ENCODE measurements at places on chromosomes 5 and 9.

GRCh38 chr9:76162751-76163500 lies 231.3 kb downstream of the RFK start:
- no peak for DNase-seq

DNA sequence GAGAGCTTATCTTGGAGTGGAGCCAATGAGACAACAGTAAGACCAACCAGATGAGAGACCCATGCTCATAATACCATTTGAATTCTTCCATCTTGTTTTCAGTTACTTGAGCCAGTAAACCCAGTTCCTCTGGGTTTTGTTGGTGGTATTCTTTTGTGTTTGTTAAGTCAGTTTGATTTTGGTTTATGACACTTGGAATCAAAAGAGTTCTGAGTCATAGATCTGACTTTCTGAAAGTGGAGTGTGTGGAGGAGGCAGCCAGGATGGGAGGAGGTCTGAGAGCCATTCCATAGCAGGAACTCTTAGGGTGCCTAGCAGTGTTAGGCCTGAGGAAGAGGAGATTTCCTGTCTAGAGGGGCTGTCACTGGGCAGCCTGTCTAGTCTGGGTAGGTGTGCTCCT lies 24.6 kb upstream of the PANK3 start:
- no peak for DNase-seq

- no peak for DNase-seq
Measured at GRCh38 chr9:98829766-98830165, 22.3 kb downstream of the GALNT12 start.

DNA sequence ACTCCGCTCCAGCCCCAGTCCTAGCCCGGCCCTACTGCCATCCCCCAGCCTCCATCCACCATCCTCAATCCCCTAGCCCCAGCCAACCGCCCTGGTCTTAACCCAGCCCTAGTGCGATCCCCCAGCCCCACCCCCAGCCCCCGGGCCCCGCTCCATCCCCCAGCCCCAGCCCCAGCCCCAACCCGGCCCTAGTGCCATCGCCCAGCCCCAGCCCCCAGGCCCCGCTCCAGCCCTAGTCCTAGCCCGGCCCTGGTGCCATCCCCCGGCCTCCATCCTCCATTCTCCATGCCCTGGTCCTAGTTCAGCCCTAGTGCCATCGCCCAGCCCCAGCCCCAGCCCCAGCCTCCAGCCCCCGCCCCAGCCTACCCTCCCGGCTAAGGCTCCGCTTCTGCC lies 398 bp downstream of the TOR1A start:
- no peak for DNase-seq

GRCh38 chr5:123035918-123036390 lies 571 bp downstream of the PPIC start:
- no peak for DNase-seq

- DNase-seq: no peak
Measured at GRCh38 chr9:116319480-116319879, 165.9 kb downstream of the PAPPA start.

DNA sequence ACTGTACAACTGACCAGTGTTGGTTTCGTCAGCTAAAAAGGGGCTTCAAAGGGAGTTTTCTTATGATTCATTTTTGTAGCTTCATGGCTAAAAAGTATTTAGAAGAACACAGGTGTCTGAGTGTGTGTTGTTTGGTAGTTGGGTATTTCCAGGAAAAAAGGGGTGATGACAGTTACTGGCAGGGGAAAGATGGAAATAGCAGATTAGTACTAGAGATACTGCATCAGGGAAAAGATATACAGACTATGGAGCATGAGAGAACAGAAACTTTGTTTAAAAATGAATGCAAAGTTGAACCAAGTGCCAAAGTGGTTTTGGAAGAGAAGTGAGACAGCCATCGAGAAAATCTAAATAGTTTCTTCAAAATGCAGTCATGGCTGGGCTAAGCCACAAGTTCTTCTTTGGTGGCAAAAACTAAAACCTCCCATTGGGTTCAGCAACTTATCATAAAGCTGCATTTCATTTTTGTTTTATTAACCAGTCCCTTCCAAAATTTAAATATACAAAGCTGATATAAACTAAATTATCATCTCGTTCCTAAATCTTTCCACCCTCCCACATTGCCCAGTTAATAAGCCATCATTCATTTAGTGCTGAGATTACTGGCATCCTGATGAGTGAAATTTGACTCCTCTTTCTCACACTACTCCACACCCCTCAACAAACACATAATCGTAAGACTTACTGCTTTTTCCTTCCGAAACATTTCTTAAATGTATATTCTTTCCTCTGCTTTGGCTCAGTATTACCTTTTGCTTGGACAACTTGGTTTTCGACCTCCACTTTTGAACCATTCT lies 33.5 kb downstream of the ELL2 start:
- DNase-seq: no peak

- DNase-seq: no peak
Measured at GRCh38 chr9:129399634-129399990, 221.3 kb downstream of the C9orf50 start.

DNA sequence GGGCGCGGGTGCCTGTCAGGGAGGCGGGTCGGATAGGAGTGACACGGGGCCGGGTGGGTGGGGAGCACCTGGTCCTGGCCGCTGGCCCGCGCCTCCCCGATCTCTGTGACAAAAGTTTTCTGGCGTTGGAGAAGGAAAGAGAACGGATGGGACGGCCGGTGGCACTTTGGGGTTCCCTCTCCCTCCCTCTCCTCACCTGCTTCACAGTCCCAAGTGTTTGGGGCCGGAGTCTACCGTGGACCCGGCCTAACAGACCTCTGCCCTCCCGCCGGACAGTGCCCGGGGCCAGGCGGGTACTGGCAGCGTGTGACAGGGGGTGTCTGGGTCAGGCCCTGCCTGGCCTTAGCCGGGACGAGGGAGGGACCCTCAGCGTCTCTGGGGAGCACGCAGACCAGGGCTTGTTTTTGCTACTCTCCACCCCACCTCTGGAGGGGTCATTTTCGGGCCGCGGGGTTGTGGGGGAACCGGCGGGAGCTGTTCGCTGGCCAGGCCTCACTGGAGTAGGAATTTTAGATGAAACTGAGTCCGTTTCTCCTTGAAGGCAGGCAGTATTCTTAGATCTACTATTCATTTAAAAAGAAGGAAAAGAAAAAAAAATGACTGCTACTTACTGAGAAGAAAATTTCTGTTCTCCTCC lies 1.7 kb downstream of the PRDM6 start:
- DNase-seq: no peak

GRCh38 chr9:136840140-136840876 lies 2.0 kb upstream of the AJM1 start:
- no peak for DNase-seq

DNA sequence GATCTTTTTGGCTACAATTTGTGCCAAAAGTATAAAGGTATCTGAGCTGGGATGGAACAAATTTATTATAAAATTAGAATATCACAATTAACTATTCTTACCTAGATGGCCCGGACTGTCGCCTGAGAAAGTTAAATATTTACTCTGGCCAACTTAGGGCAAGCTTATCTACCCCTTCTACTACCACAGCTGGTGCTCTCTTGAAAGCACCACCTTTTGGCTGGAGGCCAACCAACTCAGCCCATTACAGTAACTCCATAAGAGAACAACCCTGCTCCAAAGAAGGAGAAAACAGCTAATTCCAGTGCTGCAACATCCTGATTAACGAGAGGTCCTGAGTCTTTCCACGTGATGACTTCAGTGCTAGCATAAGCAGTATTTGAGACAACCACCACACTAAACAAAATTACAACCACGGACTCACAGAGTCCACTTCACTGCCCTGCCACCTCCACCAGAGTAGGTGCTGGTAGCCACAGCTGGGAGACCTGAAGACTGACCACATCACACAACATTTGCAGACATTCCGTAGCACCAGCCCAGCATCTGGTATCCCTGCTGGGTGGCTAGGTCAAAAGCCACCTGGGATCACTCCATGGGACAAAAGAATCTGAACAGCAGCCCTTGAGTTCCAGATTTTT lies 43.2 kb downstream of the RGMB start:
- no peak for DNase-seq

- no peak for DNase-seq
Measured at GRCh38 chr5:8457187-8458037, 588.5 kb downstream of the MTRR start.

GRCh38 chr5:163512526-163512925 lies 7.1 kb downstream of the MAT2B start:
- DNase-seq: no peak

DNA sequence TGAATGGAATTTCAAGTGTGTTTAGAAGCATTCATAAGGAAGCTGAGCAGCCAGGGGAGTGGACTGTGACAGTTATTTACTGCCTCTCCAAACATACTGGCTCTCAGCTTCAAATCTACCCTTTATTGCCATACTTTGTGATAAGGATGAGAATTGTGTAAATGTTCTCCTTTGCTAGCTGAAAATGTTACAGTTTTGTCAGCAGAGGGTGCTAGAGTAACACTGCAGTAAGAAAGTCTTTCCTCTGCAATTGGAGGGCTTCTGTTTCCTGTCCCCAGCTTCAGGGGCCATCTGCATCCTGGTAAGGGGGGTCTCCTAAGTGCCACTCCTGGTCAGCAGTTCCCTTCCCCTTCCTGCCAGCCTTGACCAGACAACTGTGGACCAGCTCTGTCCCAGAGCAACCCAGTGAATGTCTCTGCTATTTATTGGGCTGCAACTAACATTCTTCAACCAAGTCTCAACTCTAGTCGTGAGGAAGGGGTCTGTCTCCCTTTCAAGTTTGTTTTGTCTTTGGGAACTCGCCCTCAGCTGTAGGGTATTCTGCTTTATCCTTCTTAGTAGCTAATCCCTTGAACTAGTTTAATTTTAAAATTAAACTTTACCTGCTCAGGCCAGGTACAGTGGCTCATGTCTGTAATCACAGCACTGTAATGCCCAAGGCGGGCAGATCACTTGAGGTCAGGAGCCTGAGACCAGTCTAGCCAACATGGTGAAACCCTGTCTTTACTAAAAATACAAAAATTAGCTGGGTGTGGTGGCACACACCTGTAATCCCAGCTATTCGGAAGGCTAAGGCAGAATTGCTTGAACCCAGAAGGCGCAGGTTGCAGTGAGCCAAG lies 45.3 kb downstream of the RAPGEF6 start:
- no peak for DNase-seq

GRCh38 chr9:130040984-130041647 lies 1.9 kb downstream of the FNBP1 start:
- no peak for DNase-seq

GRCh38 chr5:54370982-54371381 lies 60.6 kb upstream of the ARL15 start:
- DNase-seq: no peak

DNA sequence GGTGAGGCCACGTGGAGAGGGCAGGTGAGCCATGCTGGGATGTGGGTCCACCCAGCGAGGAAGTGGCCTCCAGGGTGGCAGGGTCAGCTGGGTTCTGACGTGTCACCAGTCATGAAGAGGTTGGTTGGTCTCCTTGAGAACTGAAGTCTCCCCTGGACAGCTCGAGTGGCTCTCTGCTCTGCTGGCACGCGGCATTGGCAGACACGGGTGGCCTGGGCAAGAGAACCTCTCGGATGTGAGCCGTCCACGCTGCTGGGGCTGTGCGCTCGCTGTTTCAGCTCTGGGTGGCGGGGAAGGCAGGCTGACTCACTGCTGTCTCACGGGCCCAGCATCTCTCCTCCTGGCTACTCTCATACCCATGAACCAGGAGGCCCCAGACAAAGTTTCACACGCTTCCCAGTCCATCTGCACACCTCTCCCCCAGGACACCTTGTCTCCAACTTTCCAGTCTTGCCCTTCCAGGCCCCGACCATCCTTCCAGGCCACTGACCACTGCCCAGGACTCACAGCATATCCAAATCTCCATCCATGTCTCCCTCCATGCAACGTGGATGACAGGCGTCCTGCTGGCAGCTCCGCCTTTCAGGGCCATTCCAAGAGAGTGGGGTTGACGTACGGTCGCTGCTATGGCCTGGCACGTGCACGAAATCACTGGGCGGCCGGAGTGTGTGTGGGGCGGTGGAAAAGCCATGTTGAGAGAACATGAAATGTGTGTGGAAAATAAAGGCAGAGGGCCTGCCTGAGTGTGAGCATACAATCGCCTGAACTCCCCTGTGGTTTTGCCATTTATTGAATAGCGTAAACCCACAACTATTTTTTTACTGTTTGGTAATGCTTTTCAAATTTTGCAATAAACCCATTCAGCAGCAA lies 145.0 kb upstream of the COL5A1 start:
- DNase-seq: no peak

DNA sequence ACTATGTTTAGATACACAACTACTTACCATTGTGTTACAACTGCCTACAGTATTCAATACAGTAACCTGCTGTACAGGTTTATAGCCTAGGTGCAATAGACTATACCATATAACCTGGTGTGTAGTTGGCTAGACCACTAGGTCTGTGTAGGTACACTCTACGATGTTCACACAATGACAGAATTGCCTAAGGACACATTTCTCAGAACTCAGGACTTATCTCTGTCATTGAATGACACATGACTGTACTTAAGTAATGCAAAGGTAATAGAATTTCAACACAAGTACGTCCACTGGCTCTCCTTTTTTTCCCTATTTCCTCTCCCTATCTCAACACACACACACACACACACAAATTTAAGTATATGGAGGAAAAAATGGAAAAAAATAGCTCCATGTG lies 385.6 kb downstream of the CTNND2 start:
- no peak for DNase-seq

DNA sequence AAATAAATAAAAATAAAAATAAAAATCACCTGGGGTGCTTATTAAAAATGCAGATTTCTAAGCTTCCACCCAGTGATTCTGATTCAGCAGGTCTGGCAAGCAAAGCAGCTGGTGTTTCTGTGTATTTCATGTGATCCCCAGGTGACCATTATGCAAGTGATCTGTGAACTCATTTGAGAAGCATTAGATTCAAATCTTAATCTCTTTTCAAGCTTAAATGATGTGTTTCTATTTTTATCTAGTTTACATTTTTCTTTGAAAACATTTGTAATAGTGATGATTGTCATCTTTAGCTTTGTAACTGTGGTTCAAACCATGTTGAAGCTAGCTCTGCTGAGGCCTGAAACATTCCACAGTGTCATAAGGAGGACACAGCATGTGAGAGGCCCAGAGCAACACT lies 804.8 kb upstream of the ZNF608 start:
- DNase-seq: no peak

DNA sequence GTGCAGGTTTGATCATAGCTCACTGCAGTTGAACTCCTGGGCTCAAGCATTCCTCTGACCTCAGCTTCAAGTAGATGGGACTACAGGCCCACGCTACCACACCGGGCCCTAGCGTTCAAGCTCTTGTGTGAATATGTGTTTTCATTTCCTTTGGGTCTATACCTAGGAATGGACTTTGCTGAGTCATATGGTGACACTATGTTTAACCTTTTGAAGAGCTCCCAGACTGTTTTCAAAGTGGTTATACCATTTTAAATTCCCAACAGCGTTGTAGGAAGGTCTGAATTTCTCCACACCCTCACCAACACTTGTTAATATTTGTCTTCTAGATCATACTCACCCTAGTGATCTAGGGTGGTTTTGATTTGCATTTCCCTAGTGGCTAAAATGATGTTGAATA lies 33.5 kb downstream of the FAF2 start:
- no peak for DNase-seq
